Stimulated activated CD8-positive, alpha-beta memory T cell treated with anti-CD3 and anti-CD28 coated beads, Interleukin-7, amount 100 ng/mL, for 1 hour (primary cell): ENCODE measurements at places on chromosomes 2 and 18.

- no peak for DNase-seq
Measured at GRCh38 chr2:232363784-232364615, 14.6 kb upstream of the ALPP start.

- no peak for DNase-seq
Measured at GRCh38 chr2:206471524-206472062, 28.3 kb downstream of the ADAM23 start.

- DNase-seq, result no peak
Measured at GRCh38 chr18:78268226-78268988, 711.2 kb upstream of the SALL3 start.

GRCh38 chr2:46365913-46366667, 68.9 kb downstream of the EPAS1 start:
- DNase-seq, result no peak

DNA sequence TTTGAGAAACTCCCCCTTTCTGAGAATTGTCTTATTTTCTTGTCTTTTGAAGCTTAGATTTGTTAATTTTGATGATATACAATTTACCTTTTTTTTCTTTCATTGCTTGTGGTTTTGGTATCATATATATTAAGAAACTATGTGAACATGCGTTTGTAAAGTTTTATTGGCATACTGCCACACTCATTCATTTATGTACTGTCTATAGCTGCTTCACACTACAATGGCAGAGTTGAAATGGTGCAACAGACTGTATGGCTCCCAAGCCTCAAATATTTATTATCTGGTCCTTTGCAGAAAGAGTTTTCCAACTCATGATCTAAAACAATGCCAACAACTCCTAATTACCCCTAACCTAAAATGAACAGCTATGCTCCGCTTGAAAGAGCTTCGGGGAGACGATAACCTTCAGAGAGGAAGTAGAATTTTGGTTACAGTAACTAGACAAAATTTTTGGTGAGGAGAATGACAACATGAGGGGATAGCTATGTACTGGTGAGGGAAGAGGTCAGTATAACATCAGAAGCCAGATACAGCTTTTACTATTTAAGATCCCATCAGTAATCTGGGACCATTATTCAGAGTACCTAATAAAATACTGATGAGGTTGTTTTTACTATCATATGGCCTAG, 16.1 kb downstream of the PPP3R1 start:
- DNase-seq, result no peak

- DNase-seq, result no peak
Measured at GRCh38 chr18:46877329-46877987, 39.8 kb downstream of the PIAS2 start.

DNA sequence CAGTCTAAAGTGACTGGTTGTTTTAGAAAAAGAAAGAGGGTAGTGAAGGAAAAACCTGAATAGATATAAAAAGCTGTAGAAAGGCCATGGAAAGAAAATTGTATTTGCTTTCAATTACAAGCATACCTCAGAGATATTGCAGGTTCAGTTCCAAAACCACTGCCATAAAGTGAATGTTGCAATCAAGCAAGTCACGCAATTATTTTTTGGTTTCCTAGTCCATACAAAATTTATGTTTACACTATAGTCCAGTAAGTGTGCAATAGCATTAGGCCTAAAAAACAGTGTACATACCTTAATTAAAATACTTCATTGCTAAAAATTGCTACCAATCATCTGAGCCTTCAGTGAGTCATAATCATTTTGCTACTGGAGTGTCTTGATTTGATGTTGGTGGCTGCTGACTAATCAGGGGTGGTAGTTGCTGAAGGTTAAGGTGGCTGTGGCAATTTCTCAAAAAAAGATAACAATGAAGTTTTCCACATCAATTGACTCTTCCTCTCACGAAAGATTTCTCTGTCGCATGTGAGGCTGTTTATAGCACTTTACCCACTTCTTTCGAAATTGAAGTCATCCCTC, 2003.8 kb upstream of the PIK3C3 start:
- DNase-seq, result no peak

- DNase-seq, result no peak
Measured at GRCh38 chr2:236250286-236250685, 13.9 kb downstream of the ASB18 start.

DNA sequence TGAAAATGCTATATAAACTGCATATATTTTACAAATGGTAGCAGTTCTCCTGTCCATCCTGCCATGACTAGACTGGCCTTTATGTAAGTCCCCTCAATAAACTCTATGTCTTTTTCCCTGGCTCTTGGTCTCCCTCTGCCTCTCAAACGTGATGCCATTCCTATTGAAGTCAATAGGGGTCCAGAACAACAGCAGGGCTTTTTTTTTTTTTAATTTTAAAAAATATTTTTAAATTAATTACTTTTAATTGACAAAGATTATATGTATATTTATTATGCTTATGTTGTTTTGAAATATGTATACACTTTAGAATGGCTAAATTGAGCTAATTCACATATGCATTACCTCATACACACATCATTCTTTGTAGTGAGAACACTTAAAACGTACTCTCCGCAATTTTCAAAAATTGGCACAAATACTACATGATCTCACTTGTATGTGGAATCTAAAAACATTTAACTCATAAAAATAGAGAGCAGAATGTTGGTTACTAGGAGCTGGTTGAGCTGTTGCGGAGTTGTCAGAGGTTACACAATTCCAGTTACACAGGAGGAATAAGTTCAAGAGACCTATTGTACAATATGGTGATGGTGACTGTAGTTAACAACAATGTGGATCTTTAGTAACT, 123.1 kb downstream of the LRRTM4 start:
- DNase-seq, result no peak

GRCh38 chr2:168434146-168434545, 21.9 kb upstream of the CERS6 start:
- no peak for DNase-seq

DNA sequence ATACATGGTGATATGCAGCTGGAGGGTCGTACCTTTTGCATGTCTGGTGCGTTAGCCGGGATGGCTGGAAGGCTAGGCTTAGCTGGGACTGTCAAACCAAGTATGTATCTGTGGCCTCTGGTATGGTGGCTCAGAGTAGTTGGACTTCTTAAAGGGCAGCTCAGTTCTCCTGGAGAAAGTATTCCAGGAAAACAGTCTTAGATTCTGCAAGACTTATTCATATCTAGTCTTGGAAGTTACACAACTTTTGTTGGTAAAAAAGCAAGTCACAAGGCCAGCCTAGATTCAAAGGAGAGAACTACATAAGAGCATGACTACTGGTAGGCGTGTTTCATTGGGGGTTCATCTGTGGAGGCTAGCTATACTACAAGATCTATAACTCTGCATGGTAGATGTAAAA, 45.5 kb downstream of the EML4 start:
- DNase-seq, result no peak

DNA sequence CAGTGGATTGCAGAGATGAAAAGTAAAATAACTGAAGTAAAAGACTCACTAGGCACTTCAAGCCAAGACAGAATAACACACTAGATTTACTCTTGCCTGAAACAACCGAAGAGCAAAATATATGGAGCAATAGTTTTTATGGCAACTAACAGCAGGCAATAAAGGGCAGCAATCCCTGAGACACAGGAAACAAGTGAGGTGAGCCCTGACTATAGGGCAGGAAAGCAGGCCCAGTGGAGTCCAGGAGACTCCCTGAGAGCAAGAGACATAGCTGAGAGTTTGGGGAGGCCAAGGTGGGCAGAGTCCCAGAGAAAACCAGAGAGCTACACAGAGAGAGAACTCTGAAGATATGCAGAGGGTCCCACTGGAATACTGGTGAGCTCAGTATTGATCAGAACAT, 18.8 kb downstream of the FARSB start:
- no peak for DNase-seq

- no peak for DNase-seq
Measured at GRCh38 chr2:234110219-234110618, 59.7 kb downstream of the SPP2 start.

GRCh38 chr2:12236136-12236844, 480.4 kb upstream of the TRIB2 start:
- DNase-seq, result no peak

DNA sequence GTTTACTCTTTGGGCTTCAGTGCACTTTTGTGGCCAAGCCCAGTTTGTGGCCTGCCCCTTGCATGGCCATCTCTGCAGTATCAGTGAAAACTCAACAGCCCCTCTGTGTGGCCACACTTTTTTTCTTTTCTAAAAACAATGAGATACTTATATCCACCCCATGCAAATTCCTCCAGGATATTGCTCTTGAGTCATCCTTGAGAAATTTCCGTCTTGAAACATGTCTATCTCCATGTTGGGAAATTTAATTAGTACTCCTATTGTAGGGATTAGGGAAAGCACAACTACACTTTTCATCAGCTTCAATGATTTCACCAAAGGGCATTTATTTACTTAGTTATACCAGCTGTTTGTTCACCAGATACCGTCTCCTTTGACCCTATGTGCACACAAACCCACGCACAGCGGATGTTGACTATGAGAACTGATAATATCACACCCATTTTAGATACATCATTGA, 993.1 kb downstream of the TSN start:
- no peak for DNase-seq

DNA sequence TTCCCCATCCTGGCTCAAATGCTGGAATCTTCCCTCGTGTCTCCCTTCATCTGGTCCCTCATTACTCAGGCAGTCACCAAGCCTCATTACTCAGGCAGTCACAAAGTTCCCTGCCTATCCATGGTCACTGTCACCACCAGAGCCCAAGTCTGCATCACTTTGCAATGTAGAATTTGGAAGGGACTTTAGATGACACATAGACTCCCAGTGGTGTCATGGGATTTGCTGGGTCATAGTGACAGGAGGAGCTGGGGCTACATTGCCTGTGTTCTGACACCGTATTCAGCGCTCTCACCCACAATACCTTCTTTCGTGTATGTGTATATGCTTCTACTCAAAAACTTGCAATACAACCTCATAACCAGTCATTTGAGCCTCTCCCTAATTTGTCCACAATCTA, 2.1 kb upstream of the EMILIN1 start:
- DNase-seq, result no peak

DNA sequence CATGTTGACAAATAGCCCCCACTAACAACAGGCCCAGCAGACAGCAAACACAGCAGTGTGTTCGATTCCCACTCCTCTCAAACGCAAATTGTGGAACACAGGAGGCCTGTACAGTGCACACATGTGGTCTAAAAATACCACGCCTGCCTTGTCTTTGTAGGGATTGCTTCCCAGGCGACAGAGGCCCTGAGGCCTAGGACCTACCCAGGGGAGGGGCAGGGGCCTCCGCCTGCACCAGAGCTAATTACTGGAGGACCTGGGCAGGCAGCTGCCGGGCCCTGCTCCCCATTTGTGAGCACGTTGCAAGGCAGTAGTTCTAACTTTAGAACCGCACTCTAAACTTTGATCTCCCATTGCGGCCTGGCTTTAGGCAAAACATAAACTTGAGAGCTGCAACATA, 316.0 kb downstream of the TXNL1 start:
- no peak for DNase-seq

GRCh38 chr2:96859681-96860064, 1.9 kb upstream of the ANKRD39 start:
- DNase-seq, result no peak

DNA sequence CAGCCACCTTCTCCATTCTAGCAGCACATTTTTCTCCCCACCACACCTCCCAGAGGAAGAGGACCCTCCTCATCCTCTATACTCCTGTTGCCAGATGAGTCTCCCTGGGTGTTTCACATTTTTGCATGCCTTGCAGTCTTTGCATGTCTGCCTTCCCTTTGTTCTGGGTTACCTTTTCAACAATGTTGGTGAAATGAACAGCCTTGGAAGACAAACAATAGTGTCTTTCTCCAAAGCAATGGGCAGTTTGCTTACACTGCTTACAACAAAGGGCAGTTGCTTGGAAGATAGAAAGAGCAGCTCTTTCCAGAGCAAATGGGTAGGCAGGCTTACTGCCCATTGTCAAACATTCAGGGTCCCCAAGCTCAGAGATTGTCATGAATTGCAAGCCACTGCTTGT, 14.5 kb upstream of the SEH1L start:
- DNase-seq, result no peak

- no peak for DNase-seq
Measured at GRCh38 chr2:226953826-226954225, 118.0 kb downstream of the RHBDD1 start.

GRCh38 chr2:1856922-1857321, 112.6 kb upstream of the PXDN start:
- no peak for DNase-seq

DNA sequence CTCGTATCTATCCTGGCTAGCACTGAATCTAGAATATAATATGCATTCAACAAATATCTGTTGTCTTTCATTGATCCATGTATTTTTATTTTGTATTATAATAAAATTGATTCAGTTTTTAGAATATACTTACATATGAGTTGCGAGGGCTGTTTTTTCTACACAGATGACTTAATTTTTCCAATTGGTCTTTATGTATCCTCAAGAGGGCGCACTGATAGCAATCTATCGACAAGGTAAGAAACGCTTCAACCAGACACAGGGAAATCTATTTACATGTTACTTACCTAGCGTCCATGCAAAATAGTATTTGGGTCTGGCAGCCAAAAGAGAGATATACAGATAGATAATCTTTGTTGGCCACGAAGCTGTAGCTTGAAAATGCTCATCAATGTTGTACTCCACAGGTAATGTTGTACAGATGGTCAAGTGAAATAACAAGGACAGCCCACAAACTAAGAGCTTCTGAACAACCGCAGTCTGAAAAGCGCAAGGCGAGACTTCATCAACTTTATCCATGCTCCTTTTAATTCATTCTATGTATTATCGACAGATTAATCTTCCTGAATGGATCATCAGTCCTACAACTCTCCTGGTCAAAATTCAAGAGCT, 35.5 kb upstream of the KIDINS220 start:
- DNase-seq, result no peak

DNA sequence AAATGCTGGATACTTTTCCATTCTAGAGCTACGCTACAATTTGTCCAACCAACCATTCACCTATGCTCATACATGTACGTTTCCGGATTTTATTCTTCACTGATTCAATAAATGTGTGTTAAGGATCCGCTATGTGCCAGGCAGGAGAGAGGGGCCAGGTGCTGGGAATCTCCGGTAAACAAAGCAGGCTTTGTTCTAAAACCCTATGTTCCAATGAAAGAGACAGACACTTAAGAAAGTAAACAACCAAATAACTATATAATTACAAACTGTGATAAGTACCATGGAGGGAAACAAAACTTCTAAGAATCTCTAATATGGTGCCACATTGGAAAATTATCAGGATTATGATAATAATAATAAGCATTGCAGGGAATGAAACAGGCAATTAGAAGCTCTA, 22.2 kb upstream of the POMC start:
- DNase-seq, result no peak

GRCh38 chr18:52140986-52141385, 199.0 kb upstream of the DCC start:
- no peak for DNase-seq

- DNase-seq, result no peak
Measured at GRCh38 chr2:59779571-59779970, 773.9 kb downstream of the BCL11A start.
